COR-L47 (cell line): ENCODE measurements at places on chromosomes 3 and 15.

GRCh38 chr3:71453319-71453718, 130.2 kb downstream of the FOXP1 start:
- DNase-seq = no peak

DNA sequence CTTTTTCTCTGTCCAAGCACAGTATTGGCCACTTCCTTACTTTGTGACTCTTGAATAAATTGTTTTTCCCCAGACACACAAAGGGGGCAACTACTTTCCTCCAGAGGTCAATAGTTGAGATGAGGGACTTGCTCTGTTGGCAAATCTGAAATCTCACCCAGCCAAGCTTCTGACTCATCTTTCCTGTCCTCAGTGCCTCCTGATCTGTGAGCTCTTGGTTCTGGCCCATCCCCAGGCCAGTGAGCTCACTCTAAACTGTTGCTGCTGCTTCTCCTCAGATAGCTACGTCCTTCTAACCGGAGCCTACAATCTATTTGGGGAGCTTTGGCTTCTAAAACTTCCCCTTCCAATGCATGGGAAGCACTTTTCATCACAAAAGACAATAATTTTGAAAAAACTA, 50.0 kb upstream of the NMD3 start:
- DNase-seq = no peak

DNA sequence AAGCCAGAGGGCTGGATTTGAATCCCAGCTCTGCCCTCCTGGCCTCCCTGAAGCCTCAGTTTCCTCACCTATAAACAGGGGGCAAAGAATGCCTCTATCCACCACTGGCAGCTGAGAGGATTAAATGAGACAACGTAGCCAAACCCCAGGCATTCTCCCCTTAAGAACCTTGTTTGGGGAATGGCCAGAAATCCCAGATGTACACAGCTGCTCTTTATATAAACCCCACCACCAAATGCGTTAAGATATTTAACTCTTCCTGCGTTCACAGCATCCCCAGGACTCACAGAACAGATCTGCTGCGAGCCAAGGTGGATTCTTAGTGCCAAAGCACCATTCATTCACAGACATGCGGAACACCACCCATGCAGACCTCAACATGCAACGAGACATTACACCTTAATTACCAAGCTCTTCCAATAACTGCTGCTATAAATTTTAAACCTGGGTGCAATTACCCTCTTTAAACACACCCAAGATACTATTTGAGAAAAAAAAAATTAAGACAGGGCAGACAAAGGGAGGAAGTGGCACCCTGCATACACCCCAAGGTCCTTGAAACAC, 5.2 kb downstream of the TLE3 start:
- DNase-seq = no peak

GRCh38 chr3:25940935-25941334, 151.0 kb downstream of the OXSM start:
- DNase-seq = no peak

GRCh38 chr3:68878322-68878721, 54.0 kb downstream of the TAFA4 start:
- no peak for DNase-seq

DNA sequence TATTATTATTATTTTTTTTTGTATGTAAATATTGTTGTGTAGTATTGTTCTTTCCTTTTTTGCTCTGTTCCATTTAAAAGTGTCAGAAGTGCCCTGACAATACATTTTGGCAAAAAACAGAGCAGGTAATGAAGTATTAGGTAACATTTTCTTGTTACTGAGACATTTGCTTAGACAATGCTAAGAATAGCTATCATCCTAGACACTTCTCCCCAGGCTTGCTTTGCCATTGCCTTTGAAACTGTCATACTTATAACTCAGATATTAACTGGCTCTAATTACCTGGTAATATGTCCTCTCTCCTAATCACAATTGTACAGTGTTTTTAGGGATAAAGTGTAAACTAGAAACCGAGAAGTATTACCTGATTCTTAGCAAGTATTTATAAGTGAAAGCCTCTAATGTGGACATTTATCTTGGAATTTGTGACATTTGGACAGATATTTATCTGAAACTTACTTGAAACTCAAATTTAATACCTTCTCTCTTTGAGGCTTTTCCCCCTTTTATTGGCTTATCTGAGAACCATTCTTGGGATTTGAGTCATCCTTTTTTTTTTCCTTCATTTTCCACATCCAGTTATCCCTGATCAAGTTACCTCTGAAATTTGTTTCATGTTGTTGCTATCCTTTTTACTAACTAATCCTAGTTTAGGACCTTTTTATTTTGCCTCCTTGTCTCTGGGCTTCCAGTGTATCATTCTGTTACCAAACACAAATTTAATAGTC, 13.1 kb downstream of the ARIH1 start:
- no peak for DNase-seq

- no peak for DNase-seq
Observed at GRCh38 chr3:66052721-66053549, 14.2 kb upstream of the MAGI1 start.

DNA sequence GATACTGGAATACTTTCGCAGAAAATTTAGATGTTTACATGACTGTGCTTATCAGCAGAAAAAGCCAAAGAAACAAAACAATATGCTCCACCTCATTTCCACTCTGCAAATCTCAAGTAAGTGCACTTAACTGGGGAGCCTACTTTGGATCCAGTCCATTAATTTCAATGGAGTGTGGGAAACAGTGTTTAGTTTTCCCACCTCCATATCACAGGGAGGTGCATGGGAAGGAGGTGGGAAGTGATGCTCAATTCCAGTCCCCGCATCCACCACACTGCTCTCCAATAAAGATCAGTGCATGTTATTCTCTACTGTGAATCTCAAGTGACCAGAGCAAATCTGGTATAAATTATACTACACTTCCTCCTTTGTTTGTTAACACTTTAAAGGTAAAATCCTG, 2.9 kb downstream of the NEDD4 start:
- DNase-seq = no peak

DNA sequence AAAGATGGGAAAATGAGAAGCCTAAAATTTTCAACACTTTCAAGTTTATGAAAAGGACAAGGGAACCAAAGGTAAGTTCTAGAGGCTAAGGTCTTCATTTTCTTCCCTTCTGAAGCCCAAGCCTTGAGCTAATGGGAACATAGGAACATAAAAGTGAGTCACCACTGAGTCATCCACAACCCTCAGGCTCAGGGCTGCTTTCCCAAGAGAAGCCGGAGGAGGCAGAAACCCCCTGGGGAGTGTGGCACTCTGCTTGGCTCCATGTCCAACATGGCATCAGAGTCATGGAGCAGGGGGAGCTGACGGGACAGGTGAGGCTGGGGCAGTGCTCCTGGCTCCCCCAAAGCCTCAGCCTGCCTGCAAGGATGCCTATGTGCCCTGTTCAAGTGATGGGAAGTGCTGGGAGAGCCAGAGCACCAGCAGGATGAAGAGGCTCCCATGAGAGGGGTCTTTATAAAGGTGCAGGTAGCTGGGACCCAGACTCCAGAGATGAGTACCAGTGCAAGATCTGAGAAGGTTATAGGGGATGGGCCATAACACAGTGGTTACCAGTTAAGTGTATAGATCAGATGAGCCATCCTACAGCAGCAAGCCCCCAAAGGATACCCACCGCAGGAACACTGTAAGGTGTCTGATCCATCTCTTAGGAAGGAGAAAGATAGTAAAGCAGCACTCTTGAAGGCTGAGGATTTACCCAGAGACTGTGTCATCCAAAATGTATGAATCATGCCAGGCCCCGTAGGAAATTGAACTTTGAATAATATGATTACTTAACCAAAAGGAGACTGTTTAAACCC, 31.8 kb upstream of the RYR3 start:
- DNase-seq = no peak

DNA sequence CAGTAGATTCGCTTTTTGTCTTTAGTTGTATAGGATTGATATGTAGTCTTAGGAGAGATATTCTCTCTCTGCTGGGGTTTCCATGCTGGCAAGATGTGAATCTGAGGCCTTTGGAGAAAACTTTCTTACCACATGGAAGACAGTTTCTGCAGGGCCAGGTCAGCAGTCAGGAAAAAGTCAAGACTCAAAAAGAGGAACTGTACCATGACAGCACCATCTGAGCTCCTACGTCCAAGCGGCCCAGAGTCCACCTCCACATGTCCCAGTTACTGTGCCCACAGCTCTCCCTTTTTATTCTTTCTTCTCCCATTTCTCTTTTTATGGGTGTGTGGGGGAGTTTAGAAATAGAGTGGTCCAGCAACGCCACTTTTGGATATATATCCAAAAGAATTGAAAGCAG, 172.0 kb downstream of the MTHFS start:
- no peak for DNase-seq
